ENCODE measurements at places on chromosomes 11 and 22.

GRCh38 chr22:17131686-17132085 is 10.5 kb upstream of the TMEM121B start:
- no peak for DNase-seq

GRCh38 chr22:27467711-27468110 is 333.8 kb downstream of the MN1 start:
- DNase-seq = no peak

DNA sequence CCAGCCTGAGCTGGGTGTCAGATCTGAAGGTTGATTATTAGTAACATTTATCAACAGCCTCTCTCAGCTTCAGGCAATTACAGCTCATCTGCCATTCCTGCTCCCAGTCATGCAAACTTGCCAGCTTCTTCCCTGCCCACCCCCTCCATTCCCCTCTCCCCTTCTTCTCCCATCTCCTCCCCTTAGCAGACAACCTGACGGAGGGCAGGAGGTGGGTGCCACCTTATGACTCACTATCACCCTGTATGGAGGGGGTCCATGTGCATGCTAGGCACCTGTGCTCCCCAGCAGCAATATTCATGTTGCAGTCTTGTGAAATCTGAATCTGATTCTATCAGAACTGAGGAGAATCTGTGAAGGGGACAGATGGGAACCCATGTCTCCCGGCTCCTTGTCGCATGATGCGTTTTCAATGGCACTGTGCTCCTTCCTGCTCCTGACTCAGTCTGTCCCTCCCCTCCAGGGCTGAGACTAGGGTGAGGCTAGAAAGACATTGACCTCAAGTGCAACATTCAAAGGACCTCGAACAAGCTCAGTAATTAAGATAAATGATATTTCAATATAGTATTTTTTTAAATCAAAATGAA is 46.3 kb upstream of the TUB start:
- no peak for DNase-seq

DNA sequence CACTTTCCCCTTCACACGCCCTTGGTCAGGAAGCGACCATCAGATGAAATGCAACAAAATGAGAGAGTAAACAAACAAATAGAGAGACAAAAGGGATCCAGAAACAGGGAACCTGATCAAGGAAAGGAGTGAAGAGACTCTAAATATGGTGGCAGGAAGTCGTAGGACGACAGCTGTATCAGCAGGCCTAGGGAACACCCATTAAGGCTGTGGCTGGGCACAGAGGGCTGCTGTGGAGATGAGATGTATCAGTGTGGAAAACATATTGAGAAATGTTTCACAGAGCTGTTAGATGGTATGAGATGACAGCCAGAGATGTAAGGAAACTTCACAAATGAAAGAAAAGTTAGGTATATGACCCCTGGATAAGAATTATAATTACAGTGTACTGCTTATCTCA is 155.8 kb upstream of the MTMR2 start:
- no peak for DNase-seq

- peak; percentile 55 for DNase-seq
These were observed at the start of gene LRFN4 for GRCh38 chr11:66856496-66857233. Gene LRFN4, plus strand, starts transcription at chr11:66857064. Its CDS starts 681 bp downstream, at chr11:66857745.

GRCh38 chr11:64207256-64208085 is 950 bp downstream of the FERMT3 start:
- no peak for DNase-seq

DNA sequence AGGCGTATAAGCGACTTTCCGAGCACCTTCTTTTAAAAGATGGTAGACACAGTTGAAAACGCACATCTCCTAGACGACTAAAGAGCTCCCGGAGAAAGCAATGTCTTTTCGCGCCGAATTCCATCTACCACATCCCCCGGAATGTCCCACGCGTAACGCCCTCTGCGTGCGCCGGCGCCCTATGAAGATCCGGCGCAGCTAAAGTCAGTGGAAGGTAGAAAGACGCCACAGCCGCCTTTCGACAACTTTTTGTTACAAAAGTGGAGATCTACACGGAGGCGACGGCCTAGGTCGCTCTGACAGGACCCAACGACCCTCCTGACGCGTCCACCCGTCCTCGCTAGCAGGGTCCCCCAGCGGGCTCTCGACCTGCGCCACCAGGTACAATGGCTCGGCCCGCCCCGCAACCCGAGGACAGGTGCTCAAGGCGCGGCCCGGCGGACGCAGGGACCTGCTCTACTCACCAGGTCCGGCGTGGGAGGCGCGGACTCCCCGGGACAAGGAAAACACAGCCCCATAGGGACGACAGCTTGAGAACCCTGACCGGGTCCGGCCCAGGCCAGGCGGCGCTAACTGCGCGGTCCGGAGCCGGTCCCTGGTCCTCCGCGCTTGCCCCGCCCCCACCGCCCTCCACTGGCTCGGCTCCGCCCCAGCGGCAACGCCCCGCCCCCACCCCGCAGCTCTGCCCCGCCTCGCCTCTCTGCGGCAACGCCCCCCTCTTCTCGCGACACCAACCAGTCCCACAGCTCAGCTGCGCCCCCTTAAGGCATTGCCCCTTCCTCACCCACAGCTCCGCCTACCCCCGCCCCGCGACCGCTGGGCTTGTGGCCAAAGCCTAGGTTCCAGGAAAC is at the start of gene SVIP:
SVIP (minus strand) TSS at position 571 of the 851 bp plus-strand sequence; CDS start at position 518, 53 bp downstream.
- DNase-seq = peak; percentile 84

GRCh38 chr22:49760630-49761571 is 66.8 kb downstream of the BRD1 start:
- DNase-seq = no peak

All from esophagus squamous epithelium (tissue), 5 donors.